ENCODE measurements at places on chromosomes 11 and 22.

- DNase-seq = no peak
Measured at GRCh38 chr11:132264616-132265015, 894.2 kb downstream of the NTM start.

GRCh38 chr11:103234974-103235373 is 125.7 kb downstream of the DYNC2H1 start:
- DNase-seq = no peak

GRCh38 chr11:41446107-41446506 is 13.3 kb downstream of the LRRC4C start:
- no peak for DNase-seq

DNA sequence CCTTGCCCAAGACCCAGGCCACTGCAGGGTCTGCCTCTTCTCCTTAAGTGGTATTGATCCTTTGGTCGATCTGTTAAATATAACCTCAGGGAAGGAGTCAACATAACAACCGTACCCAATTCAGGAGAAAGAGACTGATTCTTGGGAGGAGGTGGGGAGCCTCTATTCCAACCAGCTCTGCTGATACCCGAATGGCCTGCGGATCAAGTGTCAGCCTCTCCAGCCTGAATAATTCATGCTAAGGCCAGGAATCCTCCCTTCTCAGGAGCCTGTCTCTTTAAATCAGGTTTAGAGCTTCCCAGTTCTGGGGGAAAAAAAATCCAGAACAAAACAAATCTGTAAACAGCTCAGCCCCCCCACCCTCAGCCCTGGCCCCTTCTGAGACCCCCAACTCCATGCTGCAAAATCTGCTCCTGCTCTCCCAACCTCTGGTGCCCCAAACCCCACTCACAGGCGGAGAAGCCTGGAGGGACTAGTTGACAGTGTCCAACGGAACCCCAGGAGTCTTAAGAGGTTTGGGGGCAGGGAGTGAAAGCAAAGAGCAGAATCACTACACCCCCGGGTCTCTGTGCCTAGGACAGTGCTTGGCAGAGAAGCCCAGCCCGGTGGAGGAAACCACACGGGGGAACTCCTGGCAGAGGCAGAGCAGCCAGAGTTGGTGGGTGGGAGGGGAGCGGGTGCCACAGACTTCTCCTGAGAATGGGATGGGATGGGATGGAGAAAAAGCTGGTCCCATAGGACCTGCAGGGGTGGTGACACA is 863 bp upstream of the TPBGL start:
- peak; percentile 66 for DNase-seq

DNA sequence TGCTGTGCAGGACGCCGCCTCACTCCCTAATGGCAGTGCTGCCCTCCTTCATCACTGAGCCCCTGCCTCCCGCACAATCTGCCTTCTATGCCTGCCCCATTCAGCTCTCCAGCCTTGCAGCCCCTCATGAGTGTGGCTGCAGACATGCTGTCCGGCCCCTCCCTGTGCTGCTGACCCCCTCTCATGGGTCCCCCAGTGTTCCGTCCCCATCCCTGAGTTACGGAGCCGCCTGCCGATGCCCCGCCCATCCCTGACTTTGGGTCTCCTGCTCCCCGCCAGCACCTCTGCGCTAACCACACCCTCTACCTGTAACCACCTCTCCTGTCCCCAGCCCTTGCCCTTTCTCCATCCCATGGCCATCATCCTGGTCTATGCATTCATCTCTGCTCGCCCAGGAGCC is 33.3 kb downstream of the CTTN start:
- peak; percentile 49 for DNase-seq

DNA sequence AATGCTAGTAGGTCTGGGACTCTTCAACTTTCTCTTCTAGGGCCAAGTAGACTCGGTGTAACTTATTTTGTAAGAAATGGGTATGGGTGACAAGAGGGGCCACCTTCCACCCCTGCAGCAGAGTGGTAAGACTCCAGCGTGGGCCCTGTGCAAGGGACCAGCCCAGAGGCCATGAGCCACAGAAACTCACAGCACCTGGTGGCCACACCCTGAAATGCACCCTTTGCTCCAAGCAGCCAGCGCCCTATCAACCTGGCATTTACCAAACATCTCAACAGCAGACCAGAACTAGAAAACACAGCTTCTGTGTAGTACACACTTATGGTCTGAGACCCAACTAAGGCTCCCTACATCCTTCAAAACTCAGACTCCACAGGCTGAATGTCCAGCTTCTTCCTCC is 5.7 kb downstream of the CDCA5 start:
- peak; percentile 85 for DNase-seq

DNA sequence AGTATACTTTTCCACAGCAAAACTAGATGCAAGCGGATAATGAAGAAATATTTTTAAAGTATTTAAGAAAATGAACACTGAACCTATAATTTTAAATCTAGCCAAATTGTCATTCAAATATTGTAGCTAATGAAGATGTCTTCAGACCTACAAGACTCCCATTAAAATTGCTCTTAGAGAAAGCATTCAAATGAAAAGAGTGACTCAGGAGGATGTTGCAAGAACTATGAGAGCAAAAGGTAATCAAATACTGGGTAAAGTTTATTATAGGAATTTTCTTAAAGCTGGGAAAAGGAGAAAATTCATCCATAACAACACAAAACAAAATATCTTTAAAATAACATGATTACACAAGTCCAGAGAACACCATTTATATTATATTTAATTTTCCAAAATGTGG is 5.4 kb upstream of the POU2AF1 start:
- DNase-seq = no peak

DNA sequence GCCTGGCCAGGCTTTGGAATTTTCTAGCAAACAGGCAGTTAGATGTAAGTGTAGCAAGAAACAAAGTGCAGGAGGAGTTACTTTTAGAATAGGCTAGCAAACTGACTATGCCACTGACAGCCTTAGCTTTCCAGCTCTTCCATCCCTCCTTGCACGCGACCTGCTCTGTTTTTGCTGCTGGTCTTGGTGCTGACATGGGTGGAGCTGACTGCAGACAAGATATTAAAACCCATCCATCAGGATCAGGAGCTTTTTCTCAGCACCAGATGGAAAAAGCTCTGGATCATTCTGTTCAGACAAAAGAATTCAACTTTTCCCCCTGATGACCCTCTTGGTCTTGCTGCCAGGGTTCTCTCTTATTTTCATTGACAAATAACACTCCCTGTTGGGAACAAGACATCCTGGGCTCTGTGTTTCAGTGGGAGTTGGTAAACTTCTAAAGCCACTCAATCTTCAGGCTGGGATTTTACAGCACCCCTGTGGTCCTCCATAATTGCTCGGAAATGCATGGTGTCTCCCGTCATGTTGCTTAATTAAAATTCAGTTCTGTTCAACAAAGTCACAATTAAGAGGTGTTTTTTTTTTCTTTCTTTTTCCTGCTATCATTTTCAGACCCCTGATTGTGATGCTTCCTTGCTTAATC is 240.0 kb upstream of the LARGE1 start:
- DNase-seq = peak; percentile 17

DNA sequence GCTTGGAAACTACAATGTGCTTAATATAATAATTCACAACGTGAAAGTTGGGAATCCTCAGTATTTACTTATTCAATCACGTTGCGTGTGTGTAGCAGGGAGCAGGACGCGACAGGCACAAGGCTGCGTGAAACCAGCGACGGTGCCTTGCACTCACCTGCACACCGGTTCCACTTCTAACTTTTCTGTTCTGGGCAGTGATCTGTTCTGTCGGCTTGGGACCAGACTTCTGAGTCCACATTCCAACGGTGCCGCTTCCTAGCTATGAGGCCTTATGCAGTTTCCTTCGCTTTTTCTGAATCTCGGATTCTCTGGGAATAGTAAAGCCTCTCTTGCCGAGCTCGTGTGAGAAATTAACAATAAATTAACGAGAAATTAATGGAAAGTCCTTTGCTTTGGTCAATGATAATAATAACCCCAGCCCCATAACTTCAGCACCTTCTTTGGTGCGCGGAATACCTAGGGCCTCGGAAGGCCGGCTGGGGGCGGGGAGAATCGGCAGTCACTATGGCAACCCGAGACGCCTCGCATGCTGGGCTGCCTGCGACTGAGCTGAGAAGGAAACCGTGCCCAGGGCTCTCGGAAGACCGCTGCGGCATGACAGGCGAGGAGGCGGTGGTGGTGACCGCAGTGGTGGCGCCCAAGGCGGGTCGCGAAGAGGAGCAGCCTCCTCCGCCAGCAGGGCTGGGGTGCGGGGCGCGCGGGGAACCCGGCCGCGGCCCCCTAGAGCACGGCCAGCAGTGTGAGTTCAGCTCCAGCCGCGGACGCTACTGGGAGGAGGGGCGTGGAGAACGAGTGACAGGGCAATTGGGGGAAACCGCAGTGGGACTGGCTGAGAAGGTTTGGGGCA is at the start of gene C11orf97:
C11orf97 (plus strand) TSS at position 530 of the 850 bp plus-strand sequence; CDS start at position 598, 68 bp downstream.
- peak; percentile 86 for DNase-seq

DNA sequence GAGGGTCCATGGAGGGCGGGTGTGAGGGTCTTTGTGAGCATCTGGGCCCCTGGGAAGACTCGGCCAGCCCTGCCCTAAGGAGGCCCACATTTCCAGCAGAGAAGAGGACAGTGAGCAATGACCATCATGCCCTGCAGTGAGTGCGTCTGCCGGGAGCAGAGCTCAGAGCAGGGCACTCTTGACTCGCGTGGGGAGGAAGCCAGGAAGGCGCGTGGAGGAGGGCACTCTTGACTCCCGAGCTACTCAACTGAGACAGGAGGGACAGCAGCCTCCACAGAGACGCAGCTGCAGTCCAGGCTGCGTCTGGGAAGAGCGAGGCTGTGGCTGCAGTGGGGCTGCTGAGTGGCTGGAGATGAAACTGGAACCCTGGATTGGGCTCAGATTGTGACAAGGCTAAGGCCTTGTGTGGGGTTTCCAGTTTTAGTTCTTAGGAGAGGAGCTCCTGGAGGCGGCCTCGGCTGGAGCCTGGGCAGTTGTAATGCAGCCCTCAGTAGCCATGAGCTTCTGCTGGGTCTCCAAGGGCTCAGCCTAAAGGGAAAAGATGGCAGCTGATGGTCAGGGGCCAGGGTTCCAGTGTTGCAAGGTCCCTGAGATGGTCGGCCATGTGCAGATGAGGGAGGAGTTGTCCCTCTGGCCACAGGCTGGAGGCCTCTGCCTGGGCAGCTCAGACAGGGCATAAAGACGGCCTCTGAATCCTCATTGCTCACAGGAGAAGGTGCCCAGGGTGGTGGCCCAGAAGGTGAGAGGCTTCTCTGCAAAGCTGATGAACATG is 264.7 kb upstream of the B3GAT1 start:
- no peak for DNase-seq
